ENCODE measurements at places on chromosomes 2 and 18.

DNA sequence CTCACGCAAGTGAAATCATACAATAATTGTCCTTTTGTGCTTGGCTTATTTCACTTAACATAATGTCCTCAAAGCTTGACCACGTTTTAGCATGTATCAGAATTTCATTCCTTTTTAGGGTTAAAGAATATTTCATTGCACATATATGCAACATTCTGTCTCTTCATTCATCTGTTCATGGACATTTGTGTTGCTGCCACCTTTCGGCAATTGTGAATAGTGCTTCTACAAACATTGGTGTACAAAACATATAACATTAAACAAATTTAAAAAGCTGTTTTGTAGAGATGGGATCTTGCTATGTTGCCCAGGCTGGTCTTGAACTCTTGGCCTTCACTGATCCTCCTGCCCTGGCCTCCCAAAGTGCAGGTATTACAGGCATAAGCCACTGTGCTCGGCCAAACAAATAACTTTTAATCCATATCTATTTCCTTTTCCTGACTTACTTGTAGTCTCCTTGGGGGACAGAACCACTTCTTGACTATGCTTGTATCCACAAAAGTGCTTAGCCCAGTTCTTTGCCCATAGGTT is 209.3 kb downstream of the SLC4A3 start:
- no peak for DNase-seq

DNA sequence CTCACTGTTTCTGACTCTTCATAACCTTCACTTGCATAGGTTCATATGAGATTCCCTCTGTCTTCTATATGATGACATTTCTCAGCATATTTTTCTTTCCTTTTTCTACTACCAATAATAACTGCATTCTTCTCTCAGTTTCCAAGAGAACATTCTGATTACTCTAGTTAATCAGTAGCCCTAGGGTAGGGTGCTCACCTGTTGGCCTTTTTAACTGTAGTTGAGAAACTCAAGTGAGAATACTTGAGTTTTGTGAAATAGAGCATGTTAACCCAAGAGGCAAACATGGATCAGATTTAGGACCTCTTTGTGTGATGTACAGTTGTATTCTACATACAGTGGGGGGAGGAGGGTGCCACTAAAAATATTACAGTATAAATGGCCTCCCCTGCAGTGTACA is 308.0 kb downstream of the CMPK2 start:
- peak; percentile 27 for DNase-seq

- peak; percentile 56 for DNase-seq
Measured at GRCh38 chr2:60104514-60105505, 448.6 kb downstream of the BCL11A start.

DNA sequence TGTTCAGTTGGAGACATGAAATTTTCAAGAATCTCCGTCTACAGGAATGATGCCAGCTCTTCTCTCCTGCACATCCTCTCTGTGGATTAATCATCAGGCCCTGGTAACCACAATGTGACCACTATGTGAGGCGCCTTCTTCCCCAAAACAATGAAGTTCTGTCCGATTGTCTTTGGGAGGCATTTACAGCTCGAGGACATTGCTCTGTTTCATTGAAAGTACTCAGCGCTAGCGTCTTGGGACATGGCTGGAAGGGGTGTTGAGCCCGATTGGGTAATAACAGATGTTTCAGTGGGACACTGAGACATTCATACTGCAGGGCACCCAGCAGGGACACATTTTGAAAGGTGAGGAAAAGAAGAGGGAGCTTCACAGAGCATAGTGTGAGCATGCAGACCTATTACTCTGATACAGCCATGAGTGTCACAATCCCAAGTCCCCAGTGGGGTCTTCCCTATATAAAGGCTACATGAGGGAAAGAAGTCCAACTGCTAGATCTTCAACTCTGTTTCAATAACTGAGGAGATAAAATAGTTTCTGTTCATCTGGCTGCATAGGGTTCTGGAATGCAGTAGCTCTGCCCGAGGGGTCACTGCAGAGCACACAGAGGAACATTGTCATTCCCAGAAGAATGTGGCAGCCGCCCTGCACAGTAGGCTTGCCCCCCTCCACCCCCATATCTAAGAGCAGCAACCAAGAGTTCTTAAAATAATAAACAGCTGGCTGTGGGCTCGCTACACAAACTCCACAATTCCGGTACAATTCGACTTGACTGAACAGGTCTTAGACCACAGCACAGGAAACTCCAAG is 237.3 kb downstream of the OSR1 start:
- DNase-seq = no peak

- no peak for DNase-seq
Measured at GRCh38 chr2:186950694-186951093, 101.7 kb upstream of the ZSWIM2 start.

- no peak for DNase-seq
Measured at GRCh38 chr2:16939771-16940170, 274.1 kb upstream of the CYRIA start.

DNA sequence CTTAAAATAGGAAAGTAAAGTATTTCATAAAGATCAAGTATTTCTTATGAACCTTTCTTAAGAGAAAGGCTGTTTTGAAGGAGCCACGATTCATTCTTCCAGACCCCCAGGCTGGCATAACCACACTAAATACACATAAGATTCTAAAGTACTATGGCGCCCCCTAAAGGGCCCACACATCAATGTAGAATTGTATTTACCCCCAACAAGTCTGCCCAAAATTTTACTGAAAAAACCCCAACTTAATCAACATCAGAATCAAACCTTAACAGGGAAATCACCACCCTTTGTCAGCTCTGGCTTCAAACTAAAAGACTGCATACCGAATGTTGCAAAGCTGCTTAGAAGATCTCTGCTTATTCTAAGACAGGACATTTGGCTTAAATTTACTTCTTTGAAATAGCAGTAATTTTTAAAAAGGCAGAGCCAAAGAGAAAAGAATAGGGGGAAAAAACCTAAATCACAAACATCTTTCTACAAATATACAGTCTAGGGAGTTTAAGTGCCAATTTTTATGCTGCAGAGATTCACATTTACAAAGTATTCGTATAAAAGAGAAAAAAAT is 20.4 kb upstream of the BCL2 start:
- DNase-seq = no peak

- no peak for DNase-seq
Measured at GRCh38 chr2:41695198-41696113, 352.4 kb upstream of the PKDCC start.

DNA sequence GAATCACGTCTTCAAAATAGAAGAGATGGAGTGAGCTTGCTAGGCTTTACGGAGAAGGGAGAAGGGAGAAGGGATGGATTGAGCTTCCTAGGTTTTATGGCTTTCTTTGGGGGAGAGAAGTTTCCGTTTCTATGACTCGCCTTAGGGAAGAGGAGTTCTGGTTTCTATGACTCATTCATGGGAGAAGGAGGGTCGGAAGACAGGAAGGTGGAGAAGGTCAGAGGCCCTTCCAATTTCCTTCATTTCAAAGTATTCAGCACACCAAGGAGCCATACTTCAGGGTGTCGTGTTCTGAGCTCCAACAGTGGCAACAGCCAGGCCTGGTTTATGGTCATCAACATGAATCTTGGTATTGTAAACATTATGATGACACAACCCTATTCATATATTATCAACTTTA is 284.7 kb upstream of the VWC2L start:
- no peak for DNase-seq

GRCh38 chr2:168530982-168531622 is 75.0 kb downstream of the CERS6 start:
- DNase-seq = no peak

DNA sequence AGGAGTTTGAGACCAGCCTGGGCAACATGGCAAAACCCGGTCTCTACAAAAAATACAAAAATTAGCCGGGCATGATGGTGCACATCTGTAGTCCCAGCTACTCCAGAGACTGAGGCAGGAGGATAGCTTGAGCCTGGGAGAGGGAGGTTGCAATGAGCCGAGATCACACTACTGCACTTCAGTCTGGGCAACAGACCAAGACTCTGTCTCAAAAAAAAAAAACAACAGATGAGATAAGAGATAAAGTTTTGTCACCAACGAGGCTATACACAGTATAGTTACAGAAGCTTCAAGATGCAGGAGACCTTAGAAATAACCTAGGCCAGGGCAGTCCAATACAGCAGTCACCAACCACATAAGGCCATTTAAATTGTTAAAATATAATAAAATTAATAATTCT is 9.4 kb downstream of the FAM124B start:
- no peak for DNase-seq

DNA sequence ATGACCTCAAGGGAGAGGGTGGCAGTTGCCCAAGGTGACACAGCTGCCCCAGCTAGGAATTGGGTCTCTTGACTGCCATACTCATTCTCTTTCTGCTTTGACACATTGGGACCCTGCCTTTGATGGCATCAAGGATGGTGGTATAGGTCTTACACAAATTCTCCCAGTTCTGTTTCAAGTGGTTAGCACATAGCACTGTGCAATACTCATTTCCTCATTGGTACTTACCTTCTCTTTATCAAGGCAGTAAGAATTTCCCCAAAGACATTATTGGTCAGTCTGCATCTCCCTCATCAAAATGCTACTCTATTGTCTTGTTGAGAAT is 35.9 kb upstream of the CCDC93 start:
- no peak for DNase-seq

DNA sequence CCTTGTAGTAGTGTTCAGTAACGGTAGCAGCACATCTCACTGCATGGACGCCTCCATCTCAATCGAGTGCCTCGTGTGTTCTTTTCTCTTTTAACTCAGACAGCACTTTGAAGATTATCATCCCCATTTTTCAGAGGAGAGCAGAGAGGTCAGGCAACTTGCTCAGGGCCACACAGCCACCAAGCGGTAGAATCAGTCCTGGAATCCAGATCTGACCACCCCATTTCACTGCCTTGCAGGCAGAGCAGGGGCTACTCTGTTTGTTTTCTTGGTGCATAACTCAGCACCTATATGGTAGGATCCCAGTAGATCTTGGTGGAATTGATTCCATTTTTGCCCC is 129.5 kb downstream of the SMAD7 start:
- no peak for DNase-seq

GRCh38 chr2:59233920-59234319 is 992.8 kb upstream of the FANCL start:
- no peak for DNase-seq

DNA sequence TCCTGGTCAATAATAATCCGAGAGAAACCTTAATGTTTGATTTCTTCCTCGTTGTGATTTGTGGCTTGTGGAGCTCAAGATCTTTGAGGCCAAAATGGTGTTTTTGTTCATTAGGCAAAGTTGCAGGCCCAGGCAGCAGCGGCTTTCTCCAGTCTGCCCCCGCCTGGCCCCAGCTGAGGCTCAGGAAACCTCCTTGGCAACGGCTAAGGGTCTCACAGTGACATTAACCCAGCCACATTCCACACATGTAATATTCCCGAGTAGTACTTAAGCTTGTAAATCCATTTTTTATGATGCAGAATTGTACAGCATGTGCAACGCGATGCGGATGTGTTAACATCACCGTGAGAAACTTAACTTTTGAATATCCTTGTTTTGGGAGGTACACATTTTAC is 200.1 kb downstream of the BCL11A start:
- DNase-seq = no peak

GRCh38 chr2:188582211-188582610 is 290.5 kb downstream of the GULP1 start:
- no peak for DNase-seq
